ENCODE measurements at places on chromosomes 3 and 15.

DNA sequence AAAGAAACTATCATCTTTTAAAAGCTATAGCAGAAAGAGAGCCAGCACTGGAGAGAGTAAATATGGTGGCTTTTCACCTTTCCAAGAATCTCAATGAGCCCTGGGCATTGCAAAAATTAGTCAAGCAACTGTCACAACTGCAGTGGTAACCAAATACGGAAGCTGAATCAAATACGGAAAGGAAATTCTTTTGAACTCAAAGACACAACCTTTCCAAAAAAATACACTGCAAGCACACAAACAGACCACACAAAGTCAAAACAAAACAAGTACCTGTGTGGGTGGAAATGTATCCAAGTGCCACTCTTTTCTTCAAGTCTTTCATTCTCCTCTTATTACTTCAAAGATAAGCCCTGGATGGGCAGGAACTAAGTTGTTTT is 17.6 kb downstream of the VGLL4 start:
- DNase-seq = no peak

DNA sequence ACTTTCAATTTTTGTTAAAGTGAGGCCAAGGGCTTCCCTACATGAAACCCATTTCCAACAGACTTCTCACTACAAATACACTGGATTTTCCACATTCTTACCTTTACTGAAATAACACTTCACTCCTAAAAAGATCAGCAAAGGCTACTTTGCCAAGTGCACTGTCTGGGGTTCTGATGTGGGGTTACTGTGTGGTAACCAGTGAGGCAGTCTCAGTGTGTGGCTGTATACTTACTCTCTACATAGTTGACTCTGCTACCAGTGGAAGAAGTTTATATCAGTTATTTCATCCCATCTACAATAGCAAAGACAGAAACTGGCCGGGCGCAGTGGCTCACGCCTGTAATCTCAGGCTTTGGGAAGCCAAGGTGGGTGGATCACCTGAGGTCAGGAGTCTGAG is 5.6 kb downstream of the WDR82 start:
- DNase-seq = no peak

- no peak for DNase-seq
Measured at GRCh38 chr15:83717010-83717409, 63.1 kb downstream of the ADAMTSL3 start.

DNA sequence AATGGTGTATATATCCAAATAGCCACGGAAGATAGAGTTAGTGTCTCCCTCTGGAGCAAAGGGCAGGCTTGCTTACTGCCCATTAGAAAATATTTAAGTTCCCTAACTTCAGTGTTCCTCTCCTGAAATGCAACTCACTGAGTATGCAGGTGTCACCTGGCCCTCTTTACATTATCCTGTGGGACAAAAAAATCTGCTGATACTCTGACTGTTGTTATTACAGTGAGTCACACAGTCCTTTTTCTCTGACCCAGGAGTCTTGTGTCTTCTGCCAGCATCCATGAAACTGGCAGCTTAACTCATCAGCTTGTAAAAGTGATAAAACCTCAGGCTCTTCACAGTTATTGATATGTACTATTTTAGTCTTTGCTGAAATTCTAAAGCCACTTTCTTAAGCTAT is 42.2 kb upstream of the RASGRF1 start:
- DNase-seq = no peak

DNA sequence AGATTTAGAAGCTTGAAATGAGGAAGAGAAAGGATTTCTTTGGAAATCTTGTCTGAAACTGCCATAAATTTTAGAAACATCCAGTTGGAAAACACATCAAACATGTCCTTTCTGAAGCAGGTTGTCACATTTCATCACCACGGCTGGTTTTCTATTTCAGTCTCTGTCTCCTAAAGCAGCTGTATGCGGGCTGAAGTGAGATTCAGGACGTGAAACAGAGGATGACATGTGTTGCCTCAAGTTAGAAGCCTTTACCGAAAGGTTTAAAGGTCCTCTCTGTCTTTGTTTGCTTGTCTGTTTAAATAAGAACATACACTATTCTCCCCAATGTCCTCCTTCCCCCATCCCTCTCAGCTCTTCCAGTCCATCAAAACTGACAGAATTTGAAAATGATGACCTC is 141.9 kb downstream of the SQOR start:
- no peak for DNase-seq

DNA sequence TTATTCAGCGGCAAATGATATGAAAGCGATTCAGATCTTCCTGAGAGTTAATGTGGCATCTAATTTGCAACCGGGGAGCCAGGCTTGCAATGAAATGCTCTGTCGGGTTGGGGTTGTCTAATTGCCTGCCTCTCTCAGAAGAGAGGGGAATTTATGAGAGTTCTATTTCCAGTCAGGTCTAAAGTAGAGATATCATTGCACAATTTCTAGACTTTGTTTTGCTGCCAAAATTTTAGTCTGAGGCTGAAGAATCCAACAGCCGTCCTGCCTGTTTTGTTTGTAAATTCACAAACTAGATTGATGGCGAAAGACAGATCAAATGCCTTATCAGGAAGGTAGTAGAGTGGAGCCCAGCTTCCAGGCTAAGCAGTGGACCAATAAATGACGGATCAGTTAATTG is 610 bp downstream of the LIPC start:
- DNase-seq = no peak

GRCh38 chr3:124142389-124142970 is 150.6 kb upstream of the ROPN1 start:
- no peak for DNase-seq

DNA sequence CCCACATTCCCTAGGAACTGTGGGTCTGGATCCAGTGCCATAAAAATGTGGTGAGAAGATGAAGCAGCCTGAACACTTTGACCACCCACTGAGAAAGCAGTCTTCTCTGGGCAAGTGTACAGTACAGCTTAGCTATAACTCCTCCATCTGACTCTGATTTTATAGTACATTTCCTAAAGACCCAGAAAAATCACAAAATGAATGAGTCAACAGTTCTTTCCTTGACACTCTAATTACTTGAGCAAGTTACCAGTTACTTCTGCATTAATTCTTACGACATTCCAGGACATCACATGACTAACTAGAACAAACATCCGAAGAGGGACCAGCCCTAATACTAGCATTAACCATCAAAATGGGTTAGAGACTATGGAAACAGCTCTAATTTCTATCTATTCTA is 148.1 kb upstream of the PEX5L start:
- DNase-seq = no peak

DNA sequence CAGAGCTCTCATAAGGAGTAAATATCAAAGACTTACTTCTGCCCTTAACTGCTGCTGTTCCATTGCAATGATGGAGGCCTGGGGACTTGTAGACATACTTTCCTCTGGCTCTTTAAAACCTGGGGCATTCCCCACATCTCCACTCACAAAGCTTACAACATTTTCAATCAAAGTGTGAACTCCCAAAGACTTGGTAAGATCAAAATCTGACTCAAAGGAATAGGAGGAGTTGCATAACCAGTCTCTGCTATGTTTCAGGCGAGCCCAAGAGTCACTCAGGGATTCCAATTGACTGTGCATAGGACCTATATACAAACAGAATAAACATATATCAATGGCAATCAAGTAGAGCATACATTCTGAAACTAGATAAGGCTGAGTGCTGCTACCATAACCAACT is 101.5 kb downstream of the FBXL22 start:
- DNase-seq = no peak

DNA sequence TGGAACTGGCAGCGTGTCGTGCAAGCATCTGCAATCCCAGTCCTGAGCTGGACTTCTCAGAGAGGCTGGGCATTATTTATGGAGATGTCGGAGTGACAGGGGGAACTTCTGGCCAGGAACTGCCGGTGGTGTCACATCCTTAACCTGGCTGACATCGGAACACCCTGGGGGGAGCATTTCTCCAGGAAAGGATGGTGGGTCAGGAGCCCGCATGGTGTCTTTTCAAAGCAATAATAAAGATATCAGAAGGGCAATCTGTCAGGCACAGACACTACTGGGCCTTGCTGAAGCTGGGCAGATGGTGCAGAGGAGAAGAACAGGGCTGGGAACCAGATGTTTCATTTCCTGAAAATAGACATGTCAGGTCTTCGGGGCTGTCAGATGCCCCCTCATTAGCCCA is 133.5 kb downstream of the WNT7A start:
- DNase-seq = no peak

DNA sequence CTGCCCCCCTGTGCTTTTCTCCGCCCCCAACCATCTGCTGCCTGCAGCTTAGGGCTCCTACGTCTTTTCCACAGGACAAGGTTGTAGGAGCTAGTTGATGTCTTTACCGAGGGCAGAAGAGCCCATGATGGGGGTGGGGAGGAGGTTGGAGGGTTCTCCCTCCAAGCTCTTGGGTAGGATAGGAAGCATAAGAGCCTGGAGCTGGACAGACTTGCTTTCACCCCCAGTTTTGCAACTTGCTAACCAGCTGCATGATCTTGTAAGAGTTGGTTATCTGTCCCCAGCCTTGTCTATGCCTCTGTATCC is 856 bp downstream of the ABCF3 start:
- DNase-seq = no peak

DNA sequence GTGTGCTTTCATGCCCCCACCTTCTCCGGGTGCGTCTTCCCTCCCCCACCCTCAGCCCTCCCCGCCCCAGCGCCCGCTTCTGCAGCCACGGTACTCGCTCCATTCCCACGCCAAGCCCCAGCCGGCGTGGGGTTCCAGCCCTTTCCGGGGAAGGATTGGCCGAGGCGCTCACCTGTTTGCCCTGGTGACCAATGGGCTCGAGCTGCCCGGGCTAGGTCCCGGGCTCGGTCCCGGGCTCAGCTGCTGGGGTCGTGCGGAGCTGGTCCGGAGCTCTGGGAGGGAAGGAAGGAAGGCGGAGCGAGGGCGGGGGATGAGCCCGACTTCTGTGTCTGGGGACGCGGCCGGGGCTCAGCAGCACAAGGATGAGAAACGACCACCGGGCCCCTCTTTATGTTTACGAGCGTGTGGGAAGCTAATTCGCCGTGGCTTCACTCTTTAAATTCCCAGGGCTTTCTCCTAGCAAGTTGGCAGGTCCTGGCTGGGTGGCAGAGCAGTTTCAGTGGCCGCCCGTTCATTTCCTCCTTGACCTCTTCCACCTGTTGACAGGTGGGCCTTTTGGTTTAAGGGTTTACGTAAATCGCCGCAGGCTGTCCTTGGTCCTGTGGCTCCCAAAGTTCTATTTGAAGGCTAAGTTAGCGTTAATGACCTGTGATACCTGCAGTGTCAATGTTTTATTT is at the start of gene IGSF10:
Gene IGSF10 (minus strand): TSS at position 288 of the 677 bp plus-strand sequence. CDS start 2,352 bp downstream, outside the sequence.
- no peak for DNase-seq

GRCh38 chr15:45179221-45179985 is 8.4 kb downstream of the SHF start:
- peak; percentile 40 for DNase-seq

DNA sequence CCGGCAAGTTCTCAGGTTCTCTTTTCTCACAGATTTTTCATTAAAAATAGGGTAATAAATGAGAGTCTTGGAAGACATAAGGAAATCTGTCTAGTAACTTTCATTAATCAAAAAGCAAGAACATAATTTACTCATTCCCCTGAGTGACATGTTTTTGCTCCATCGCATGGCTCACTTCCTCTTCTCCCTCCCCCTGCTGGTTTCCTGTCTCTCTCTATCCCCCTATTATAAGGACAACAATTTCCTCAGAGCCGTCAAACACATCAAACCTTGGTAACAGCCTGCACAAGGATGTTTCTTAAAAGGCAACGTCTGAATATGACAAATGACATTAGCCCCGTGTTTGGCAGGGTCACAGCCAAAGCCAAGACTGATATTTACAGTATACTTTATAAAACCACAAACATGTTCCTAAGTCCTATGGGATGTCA is 1149.6 kb downstream of the IGSF11 start:
- no peak for DNase-seq

DNA sequence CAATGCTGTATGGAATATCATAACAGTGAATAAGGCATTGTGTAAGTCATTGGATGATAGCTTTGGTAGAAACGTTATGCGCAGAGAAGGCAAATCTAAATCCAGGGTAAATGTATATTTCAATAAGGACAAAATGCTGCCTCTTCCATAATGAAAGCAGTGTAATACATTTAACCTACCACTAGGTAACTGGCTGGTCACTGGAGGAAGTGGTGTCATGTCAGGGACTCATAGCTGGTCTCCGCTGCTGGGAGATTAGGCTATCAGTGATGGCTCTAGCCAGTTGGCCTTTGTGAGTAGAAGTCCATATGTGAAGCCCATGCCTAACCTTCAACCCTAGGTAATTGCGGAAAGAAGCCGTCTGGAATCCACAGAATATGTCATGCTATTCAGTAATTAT is 140.9 kb downstream of the NLGN1 start:
- no peak for DNase-seq

- DNase-seq = no peak
Measured at GRCh38 chr15:26686547-26687187, 86.2 kb downstream of the GABRB3 start.

DNA sequence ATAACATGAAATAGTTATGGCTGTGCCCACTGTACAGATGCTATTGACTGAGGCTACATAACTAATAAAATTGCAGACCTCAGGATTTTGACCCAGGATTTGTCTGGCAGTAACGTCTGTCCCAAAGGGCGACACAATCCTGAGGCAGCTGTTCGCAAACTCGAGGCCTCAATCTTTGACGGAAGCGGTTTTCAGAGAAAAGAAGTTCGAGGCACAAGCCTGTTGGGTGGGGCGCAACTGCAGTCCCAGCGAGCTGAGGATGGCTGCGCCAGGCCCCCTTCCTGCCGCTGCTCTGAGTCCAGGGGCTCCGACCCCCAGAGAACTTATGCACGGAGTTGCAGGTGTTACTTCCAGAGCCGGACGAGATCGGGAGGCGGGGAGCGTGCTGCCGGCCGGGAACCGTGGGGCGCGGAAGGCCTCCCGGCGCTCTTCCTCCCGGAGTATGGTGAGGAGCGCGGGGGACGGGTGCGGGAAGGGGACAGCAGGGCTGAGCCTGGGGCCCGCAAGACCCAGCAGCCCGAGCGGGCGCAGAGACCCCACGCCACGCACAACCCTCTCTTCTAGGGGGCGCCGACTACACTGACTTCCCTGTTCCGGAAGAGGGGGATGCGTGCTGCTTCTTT is at the start of gene PARP15:
Gene PARP15 (plus strand): TSS at position 242 of the 623 bp plus-strand sequence. CDS start 18 bp downstream, at position 260.
- peak; percentile 24 for DNase-seq

- DNase-seq = no peak
Measured at GRCh38 chr3:13114811-13115575, 41.8 kb upstream of the IQSEC1 start.

DNA sequence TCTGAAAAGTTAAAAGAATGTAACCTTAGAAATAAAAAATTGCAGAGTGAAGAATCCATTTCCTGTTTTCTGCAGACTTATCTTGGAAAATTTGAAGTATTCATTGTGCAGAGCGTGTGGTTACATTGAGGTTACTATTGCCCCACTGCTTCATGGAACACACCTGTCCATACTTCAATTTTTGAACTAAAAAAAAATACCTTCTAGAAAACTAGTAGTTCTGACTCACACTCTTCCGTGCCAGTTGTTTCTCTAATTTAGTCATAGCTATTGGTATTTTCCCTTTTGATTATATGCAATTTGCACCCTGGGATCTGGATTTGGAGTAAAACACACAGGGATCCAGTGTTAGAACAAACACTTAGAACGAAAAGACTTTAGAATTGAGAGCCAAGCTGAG is 111.8 kb upstream of the LYSMD4 start:
- no peak for DNase-seq

- no peak for DNase-seq
Measured at GRCh38 chr15:91061997-91062396, 38.1 kb upstream of the SV2B start.

- DNase-seq = no peak
Measured at GRCh38 chr3:150278843-150279381, 129.2 kb upstream of the TSC22D2 start.

- DNase-seq = no peak
Measured at GRCh38 chr3:16432714-16433113, 80.8 kb downstream of the RFTN1 start.
